Fibroblast of pulmonary artery (primary cell): ENCODE measurements at places on chromosomes 13 and 19.

- peak; percentile 62 for DNase-seq
Measured at GRCh38 chr19:41325947-41326706, 16.2 kb downstream of the CCDC97 start.

GRCh38 chr13:40494946-40495620 lies 171.4 kb downstream of the FOXO1 start:
- DNase-seq, result no peak

DNA sequence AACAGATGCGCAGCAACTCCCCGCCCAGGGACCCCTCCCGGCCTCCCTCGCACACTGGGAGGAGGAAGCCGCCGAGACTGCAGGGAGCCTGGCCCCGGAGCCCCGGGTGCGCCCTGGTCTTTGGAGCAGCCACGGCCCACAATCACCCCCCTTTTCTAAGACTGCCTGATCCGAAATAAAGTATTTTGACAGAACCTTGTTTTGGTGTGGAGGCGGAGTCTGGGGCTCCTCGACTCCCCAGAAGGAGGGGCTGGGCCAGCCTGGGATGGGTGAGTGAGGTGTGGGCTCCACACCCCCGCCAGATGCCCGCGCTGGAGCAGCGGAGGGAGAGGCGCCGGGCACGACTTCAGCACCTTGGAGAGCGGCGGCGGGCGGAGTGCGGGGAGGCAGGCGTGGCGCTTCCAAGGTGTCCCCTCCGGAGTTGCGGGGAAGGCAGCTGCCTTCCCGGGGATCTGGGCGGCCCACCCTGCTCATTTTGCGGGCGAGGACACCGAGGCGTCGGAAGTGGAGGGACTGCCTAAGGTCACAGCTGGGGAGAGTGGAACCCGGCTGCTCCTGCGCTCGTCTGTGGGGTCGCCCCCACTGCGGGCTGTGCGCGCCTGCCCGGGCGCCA lies 9.4 kb downstream of the SIRT6 start:
- DNase-seq, result peak; percentile 32

GRCh38 chr19:56270676-56271075 lies 1.9 kb upstream of the EDDM13 start:
- no peak for DNase-seq

DNA sequence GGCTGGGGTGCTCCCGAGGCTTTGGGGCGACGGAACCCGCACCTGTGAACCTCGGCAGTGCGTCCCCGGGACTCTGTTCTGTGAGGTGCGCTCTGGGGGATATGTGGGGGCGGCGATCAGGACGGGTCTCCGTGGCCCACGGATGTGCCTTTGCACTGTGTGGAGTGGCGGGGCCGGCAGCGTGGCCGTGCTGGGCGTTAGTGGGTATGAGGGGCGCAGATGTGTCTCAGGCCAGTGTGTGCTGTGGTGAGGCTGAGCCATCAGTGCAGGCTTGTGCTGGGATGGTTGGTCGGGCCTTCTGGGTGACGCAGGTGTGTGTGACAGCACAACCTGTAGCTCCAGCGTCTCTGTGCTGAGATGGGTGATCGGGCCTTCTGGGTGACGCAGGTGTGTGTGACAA lies 16.9 kb downstream of the ZNF331 start:
- no peak for DNase-seq

GRCh38 chr13:98556968-98557631 lies 19.8 kb downstream of the STK24 start:
- DNase-seq, result no peak

DNA sequence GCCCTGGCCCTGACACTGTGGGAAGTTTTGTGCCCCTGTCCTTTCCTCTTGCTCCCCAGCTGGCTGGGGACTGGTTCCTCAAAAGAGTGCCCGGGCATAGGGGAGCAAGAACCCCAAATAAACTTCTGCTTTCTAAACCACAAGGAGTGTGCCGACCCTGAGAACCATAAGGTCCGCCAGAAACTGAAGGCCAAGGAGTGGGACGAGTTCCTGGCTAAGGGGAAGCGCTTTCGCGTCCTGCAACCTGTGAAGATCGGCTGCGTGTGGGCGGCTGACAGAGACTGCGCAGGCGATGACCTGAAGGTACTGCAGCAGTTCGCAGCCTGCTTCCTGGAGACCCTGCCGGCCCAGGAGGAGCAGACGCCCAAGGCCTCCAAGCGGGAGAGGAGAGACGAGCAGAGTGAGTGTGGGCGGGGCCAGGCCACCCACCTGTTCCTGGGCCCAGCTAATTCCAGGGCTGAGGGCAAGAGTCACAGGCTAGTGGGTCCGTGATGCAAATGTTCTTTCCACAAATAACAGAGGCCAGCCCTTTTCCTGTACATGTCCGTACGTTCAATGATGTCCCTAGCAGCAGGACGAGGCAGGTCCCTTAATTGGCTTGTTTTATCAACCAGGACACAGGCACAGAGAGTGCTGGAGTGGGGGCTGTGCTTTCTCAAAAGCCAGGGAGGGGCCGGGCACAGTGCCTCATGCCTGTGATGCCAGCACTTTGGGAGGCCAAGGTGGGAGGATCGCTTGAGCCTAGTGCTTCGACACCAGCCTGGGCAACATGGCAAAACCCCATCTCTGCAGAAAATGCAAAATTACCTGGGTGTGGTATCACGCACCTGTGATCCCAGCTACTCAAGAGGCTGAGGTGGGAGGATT lies 25.6 kb downstream of the UBXN6 start:
- DNase-seq, result no peak

DNA sequence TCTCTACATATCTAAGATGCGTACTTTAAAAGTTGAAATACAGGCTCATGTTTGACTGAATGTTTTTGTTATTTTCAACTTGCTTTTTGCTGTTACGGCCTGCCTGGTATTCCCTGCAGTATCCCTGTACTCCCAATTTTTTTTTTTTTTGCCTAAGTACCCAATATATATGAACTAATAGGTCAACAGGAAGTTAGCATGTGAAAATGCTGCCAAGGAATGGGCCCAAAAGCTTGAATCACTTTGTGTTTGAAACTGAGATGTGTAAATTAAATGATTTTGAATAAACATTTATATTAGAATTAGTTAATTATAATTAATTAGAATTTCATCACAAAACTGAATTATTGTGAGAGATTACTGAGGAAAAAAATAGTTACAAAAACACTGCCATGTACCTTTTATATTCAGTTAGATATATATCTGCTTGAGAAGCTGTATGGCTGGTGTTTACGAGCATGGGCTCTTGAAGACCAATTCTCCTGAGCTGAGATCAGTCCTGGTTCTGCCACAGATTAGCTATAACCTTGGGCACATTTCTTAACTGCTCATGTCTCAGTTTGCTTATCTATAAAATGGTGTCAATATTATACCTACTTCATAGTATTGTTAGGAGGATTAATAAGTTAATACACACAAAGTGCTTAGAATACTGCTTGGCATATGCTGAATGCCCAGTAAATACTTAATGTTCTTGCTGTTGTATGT lies 16.0 kb downstream of the TDRD3 start:
- peak; percentile 5 for DNase-seq

DNA sequence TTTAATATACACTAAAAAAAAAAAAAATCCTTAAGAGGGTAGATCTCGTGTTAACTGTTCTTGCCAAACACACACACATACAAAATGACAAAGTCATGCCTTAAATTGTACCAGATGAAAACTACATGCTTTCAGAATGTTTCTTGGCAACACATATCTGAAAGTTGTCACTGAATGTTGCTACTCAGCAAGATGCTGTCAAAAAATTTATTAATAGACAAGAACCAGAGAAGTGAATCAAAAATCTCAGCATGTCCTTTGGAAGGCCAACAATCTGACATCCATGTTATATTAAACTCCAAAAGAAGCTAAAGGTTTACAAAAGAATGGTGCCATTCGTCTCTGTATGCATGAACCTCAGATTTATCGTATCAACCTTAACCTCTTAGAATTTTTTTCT lies 1746.2 kb upstream of the PRR20A start:
- no peak for DNase-seq

- peak; percentile 9 for DNase-seq
Measured at GRCh38 chr13:104641309-104641708, 1575.1 kb upstream of the SLC10A2 start.

DNA sequence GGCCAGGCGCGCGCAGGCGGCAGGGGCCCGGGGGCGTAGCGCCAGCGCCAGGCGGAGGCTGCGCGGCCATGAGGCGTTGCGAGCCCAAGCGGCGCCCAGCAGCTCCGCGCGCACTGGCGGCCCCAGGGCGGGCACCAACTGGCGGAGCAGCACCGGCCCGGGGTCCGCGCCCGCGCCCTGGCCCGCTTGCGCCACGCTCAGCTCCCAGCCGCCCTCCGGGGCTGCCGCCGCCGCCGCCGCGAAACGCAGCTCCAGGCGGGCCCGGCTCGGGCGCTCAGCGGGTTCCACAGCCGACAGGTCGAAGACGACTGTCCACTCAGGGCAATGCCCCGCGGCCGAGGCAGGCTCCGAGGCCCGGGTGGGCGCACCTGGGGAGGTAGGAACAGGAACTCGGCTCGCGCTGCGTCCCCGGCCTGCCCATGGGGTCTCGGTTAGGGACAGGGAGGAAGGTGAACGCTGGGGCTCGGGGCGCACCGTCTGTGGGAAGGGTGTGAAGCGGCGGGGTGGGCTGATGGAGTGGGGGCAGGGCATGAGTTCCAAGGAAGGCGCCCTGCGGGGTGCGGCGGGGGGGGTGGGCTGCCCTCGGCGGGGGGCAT lies 26.8 kb downstream of the CERS1 start:
- DNase-seq, result no peak

- DNase-seq, result no peak
Measured at GRCh38 chr19:11882606-11883005, 5.0 kb upstream of the ZNF69 start.

- DNase-seq, result peak; percentile 86
Measured at GRCh38 chr19:11496391-11497163, 9.1 kb downstream of the ZNF653 start.

DNA sequence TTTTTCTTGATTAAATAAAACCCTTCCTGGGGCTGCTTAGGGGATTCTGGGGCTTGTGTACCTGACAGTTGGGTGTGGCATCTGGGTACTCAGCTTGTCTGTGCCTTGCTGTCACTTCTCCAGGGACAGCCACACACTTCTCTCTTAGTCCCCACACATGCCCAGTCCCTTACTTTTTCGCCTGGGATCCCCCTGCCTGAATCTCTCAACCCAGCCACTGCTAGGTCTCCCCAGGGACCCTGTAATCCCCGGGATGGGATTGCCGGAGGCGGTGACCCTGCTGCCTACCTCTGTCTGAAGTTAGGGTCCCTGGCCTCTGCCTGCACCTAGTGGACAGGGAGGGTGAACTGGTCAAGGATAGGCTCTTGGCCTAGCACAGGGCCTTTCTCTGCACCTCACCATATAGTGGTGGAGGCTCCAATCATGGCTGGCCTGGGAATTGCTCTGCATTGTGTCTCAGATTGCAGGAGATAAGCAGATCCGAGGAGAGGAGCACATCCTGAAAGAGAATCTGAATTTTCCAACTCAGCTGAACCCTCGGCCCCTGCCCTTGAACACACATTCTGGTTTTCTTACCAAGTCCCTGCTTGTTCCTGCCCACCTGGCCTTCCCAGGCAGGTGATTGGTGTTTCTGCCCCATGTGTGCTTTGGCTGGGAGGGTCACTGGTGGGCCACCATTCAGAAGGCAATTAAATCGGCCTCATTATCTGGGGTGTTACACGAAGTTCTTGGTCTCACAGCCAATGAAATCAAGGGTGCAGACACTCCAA lies 8.7 kb upstream of the ZNF492 start:
- no peak for DNase-seq

- no peak for DNase-seq
Measured at GRCh38 chr19:15828121-15828610, 12.7 kb upstream of the OR10H1 start.

DNA sequence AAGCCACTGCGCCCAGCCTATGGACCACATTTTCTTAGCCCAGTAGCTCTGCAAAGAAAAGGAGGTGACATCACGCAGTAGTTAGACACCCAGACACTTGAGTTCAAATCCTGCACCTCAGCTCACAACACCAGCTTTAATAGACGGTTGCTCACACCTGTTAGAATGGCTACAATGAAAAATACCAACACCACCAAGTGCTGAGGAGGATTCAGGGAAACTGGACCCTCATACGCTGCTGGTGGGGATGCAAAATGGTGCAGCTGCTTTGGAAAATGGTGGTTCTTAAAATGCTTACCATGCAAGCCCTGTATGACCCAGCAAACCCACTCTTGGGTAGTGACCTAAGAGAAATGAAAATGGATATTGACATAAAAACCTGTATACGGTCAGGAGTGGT lies 11.7 kb upstream of the DOCK6 start:
- no peak for DNase-seq

DNA sequence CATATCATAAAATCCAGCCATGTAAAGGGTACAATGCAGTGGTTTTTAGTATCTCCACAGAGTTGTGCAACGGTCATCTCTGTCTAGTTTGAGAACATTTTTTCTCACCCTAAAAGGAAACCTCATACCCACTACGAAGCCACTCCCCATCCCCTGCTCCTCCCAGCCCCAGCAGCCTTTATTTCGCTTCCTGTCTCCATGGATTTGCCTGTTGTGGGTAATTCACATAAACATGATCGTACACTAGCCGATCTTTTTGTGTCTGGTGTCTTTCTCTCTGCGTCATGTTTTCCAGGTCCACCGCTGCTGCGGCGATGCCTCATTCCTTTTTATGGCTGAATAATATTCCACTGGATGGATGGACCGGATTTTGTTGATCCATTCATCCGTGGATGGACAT lies 28.6 kb downstream of the BICRA start:
- DNase-seq, result peak; percentile 64
